Inflammatory macrophage treated with lipopolysaccharide for 1 hour (primary cell): ENCODE measurements at places on chromosomes 13 and 19.
A peak's percentile ranks its signal among the peaks of the same experiment; 100 is the strongest.

DNA sequence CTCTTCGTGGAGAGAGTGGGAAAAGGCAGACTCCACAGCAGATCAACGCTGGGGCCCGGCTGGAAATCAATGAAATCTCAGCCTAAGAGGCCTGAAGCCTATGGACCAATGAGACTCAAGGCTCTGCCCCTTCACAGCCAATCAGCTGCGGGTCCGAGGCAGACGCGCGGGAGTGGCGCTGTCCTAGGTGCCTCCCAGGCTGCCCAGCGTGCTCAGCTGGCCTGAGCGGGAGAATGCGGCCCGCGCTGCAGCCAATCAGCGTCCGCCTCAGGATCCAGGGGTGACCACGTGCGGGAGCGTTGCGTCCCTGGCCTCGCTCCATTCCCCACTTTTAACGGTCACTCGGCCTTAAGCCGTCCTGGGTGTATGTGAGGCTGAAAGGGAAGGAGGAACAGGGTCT, at the start of gene ZBTB32:
ZBTB32 (plus strand) TSS at position 341 of the 400 bp plus-strand sequence. CDS start 10,069 bp downstream, outside the sequence.
- DNase-seq = peak; percentile 26

GRCh38 chr19:7304200-7304599, 10.0 kb upstream of the INSR start:
- no peak for DNase-seq

GRCh38 chr13:75263741-75264407, 218.1 kb downstream of the TBC1D4 start:
- no peak for DNase-seq

- DNase-seq = no peak
Observed at GRCh38 chr13:105518086-105518485, 1017.4 kb downstream of the EFNB2 start.

DNA sequence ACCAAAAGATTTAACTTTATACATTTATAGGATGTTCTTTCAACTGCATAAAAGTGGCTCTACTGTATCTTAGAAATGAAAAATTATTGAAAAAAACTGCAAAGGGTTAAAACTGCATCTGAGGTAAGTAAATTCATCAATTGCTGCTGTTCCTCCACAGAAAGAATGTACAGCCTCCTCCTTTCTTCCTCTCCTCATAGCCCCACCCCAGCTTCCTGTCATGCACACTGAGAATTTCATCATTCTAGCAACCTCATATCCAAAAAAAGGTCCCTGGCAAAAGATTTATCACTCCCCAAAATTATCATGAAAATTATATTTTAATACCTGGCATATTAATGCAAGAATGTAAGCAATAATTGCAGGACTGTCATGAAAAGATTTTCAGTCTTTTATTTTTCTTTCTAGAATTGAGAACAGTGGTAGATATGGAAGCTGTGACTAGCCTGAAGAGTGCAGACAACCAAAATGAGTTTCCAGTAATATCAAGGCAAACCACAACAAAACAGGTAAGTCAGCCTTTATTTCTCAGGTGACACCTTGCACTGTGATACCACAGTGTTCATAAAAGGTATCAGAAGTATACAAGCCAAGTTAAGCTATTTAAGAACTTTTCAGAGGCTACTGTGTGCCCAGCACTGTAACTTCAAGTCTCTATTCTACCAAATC, 110.8 kb downstream of the SUCLA2 start:
- DNase-seq = no peak

- no peak for DNase-seq
Observed at GRCh38 chr13:107088061-107088460, 520.1 kb upstream of the ARGLU1 start.

DNA sequence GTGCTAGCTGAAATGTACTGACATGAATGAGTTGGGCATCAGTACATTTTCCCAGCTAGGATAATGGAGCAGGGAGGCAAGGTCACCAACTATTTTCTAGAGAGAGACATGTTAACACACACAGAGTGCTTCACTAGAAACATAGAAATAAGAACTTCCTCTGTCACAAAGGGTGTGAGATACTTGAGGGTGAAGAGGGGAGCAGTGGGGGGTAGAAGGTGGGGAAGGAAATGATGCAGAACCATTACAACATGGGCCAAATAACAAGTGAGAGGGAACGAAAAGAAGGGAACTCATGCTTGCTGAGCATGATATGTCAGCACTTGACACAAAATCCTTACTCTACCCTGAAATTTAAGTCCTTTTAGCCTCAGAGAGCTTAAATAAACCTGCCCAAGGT, 87.8 kb upstream of the RFC3 start:
- DNase-seq = peak; percentile 55

DNA sequence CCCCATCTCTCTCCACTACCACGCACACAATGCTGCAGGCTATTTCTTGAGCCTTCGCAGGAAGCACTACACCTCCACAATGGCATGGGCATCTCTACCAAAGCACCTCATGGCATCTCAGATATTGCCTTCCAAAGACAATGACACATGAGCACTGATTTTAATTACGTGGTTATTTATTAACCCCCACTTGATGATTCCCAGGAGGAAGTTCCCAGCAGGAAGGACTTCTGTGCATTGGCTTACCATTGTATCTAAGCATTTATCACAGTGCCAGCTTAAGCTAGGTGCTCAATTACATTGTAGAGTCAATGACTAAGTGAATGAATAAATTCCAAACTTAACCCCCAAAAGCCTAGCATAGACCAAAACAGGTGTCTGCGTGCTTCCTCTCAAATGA, 101.4 kb downstream of the ABCC4 start:
- DNase-seq = no peak

DNA sequence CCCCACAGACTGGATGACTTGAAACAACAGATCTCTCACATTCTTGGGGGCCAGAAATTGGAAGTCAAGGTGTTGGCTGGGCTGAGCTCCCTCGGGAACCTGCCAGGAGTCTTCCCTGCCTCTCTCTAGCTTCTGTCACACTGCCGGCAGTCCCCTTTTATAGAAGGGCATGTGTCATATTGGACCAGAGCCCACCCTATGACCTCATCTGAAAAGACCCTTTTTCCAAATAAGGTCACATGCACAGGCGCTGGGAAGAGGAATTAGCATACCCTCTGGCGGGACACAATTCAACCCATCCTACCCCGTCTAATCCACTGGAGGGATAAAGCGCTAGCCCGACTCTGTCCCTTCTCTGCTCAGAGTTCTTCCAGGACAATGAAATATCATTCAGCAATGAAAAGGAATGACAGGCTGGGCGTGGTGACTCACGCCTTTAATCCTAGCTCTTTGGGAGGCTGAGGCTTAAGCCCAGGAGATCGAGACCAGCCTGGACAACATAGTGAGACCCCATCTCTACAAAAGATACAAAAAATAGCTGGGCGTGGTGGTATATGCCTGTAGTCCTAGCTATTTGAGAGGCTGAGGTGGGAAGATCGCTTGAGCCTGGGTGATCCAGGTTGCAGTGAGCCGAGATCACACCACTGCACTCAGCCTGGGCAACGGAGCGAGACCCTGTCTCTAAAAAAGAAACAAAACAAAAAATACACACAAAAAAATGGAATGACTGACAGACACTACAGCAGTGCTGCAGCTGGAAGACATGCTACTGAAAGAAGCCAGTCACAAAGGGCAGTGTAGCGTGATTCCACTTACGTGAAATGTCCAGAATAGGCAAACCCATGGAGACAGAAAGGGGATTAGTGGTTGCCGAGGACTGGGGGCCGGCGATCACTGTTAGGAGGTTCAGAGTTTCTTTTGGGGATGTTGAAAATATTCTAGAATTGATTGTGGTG, 28.5 kb downstream of the MEIS3 start:
- DNase-seq = no peak

- DNase-seq = no peak
Observed at GRCh38 chr13:113086991-113087922, 18.3 kb upstream of the F7 start.

GRCh38 chr19:46806656-46807055, 18.3 kb upstream of the SLC1A5 start:
- peak; percentile 73 for DNase-seq

DNA sequence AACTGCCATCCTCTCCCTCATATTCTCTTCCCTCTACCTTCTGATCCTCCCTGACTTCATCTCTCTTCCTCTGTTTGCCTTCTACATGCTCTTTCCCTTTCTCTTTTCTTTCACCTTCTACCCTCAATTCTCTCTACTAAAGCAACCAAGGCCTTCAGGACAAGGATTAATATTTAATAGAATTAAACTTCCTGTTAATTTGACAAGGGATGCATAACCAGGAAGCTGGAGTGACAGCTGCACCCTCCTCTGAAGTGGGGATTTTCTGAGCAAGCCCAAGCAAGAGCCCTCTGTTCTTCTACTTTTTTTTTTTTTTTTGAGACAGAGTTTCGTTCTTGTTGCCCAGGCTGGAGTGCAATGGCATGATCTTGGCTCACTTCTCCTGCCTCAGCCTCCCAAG, 63.4 kb upstream of the MED4 start:
- peak; percentile 67 for DNase-seq

GRCh38 chr13:65881561-65882155, 1348.5 kb downstream of the PCDH9 start:
- no peak for DNase-seq

DNA sequence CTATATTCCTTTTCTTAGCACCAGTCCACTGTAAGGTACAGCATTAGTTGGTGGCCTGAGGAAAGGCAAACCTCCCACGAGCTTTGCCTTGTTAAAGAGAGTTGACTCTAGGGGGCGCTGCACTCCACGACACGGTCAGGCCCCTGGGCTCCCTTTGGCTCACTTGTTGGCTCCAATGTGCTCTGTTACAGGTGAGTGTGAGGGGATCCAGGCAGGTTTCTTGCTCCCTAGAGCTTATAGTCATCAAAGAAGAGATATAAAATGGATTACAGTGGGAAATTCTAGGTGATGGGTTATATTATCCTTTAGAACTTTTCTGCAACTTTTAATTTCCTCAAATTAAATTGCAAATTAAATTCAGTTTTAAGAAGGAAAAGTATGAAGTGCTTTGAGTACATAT, 3.7 kb downstream of the WDR87 start:
- peak; percentile 91 for DNase-seq

- DNase-seq = no peak
Observed at GRCh38 chr13:38283346-38283745, 66.3 kb upstream of the UFM1 start.

DNA sequence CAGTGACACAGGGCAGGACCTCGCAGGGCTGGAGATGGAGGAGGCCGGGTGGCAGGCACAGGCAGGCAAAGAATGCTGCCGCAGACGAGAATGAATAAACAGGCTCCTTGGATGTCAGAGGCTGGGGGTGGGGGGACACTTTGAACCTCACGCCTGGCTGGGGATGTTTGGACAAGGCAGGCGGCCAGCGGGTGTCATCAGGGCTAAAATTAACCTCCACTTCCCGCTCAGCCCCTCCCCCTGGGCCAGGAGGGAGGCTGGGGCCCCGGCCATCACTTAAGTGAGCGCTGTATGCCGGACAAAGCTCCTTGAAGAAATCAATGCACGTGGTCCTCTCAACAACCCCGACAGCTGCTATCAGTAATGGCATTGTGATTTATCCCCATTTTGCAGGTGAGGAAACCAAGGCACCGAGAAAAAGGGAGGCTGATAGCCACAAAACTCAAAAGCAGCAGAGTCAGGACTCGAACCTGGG, 10.3 kb upstream of the FUT5 start:
- DNase-seq = no peak

- no peak for DNase-seq
Observed at GRCh38 chr13:99278200-99278599, 20.0 kb upstream of the GPR18 start.

DNA sequence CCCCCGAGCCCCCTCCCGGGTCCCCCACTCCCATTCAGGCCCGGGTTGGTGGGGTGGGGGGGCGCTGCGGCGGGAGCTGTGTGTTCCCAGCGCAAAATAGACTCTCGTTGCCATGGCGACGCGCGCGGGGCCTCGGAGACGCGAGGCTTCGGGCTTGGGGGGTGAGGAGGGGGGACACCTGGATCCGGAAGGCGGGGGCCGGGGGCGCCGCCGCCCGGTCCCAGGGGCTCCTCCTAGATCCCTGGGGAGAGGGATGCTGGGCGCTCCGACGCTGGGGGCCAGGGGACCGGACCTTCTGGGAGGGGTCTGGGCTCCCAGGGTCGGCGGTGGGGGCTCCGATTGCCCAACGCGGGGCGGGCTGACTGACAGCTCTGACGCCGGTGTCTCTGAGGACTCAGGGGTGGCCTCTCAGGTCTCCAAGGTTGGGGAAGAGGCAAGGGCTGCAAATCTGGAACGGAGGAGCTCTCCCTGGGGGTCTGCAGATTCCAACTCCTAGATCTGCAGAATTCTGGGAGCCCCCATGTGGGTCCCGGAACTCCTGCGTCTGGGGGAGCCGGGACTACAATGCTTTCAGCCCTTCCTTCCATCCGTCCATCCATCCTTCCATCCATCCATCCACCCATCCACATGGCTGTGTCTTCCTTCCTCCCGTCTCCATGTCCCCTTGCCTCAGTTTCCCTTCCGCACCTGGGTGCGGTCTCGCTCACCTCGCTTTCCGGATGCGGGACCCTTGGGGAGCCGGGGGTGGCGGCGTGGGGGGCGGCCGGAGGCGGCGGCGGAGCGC, 9.1 kb upstream of the SHISA7 start:
- no peak for DNase-seq

- no peak for DNase-seq
Observed at GRCh38 chr19:49890349-49891311, 6.1 kb downstream of the IL4I1 start.

GRCh38 chr19:2923510-2923909, 21.3 kb downstream of the ZNF77 start:
- no peak for DNase-seq

GRCh38 chr19:56085571-56086275, 35.4 kb downstream of the ZNF787 start:
- no peak for DNase-seq

GRCh38 chr19:30106417-30107095, 164.5 kb downstream of the URI1 start:
- no peak for DNase-seq

DNA sequence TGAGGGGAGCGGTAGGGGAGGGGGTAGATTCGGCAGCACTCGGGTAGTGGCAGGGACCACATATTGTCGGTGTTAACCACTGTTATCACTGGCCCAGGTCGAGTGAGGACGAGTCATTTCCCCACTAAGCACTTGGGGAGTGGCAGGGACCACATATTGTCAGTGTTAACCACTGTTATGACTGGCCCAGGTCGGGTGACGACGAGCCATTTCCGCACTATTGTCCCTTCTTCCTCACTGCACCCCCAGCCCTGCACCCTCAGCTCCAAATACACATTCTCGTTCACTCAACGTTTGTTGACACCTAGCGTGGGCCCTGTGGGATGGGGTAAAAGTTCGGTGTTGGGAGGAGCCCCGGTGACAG, 467 bp upstream of the CLN5 start:
- DNase-seq = no peak

DNA sequence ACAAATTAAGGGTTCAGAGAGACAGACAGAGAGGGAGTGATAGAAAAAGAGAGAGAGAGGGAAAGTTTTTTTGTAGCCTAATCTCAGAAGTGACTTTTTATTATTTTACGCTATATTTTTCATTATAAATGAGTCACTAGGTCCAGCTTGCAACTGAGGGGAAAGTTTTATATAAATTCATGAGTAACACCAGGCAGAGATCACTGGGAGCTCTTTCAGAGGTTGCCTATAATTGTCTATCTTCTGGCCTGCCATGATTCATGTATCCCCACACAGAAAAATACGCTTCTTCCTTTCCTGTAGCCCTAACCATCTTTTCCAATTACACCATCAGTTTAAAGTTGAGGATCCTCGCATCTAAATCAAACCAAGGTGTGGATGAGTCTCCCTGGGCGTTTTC, 467.9 kb downstream of the SLITRK1 start:
- no peak for DNase-seq

- peak; percentile 57 for DNase-seq
Observed at GRCh38 chr19:16608290-16608739, 19.7 kb downstream of the MED26 start.
